ENCODE measurements at places on chromosomes 13 and 19. TPM values are rescaled to one million over a fixed set of nuclear protein-coding genes. Genes with fewer than 3 reads are reported as not detected.

Gene ASPDH
- not detected for polyA plus RNA-seq

Gene EIF3K
- polyA plus RNA-seq = 326 TPM

DNA sequence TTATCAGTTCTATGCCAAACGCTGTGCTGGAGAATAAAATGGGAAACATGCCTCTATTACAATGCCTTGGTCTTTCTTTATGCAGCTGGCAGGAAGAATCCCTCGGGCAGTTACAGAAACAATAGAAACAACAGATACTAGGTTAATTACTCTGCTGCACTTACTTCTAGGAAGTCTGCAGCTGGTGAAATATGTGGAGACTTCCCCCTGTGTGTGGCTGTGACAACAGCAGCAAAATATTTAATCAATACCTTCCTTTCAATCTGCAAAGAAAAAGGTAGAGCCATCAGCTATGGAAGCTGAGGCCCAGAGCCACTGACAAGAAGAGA lies 9.9 kb downstream of the STOML3 start:
- DNase-seq = no peak

- no peak for DNase-seq
These were observed 323.2 kb downstream of the OXGR1 start for GRCh38 chr13:96671073-96671472.

DNA sequence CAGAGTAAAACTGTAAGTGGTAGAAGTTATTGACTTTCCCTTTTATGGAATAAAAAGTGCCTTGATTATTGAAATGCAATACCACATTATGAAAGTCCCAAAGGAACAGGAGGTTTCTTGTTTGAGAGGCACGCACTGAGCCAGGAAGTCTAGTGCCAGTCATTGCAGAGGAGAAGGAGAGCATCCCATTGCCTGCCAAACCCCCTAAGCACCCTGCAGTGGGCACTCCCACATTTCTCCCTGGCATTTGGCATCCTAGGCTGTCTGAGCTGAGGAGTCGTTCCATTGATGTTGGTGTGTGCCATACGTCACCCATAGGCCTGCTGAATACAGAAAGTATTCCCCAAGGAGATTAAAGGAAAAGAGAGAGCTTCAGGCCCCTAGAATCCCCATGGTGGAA lies 85.7 kb upstream of the MBNL2 start:
- DNase-seq = no peak

Gene CATSPERD
- not detected for polyA plus RNA-seq

- DNase-seq = no peak
These were observed 29.9 kb downstream of the SHISA2 start for GRCh38 chr13:26021956-26022355.

- DNase-seq = no peak
These were observed 13.9 kb upstream of the MKNK2 start for GRCh38 chr19:2064788-2065524.

DNA sequence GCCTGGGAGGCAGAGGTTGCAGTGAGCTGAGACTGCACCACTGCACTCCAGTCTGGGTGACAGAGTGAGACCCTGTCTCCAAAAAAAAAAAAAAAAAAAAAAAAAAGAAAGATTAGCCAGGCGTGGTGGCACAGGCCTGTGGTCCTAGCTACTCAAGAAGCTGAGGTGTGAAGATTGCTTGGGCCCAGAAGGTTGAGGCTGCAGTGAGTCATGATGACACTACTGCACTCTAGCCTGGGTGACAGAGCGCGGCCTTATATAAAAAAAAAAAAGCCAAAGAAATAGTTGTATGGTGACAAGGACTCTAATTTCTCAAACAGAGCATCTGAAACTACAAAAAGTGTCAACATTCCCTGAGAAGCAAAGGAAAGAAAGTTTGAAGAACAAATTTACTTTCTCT lies 3.4 kb downstream of the PBX4 start:
- DNase-seq = no peak

Gene ZNF577
- polyA plus RNA-seq = 3.7 TPM

Gene DCLK1
- not detected for polyA plus RNA-seq

DNA sequence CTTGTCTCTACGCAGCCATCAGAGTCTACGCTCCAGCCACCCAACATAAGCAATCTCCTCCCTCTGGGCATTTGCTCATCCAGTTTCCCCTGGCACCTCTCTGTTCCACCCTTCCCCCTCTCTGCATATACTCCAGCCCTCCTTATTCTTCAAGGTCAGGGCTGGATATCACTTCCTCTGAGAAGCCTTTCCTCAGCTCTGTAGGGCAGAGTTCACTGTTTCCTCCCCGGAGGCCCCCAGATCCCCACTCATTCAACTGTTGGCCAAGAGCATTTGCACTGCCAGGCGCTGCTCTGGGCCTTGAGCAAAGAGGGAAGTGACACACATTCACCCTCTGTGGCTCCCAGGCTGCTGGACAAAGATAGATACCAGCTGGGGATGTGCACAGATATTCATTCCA lies 3.3 kb downstream of the FCGRT start:
- peak; percentile 91 for DNase-seq

- no peak for DNase-seq
These were observed 457.8 kb downstream of the PCDH20 start for GRCh38 chr13:60957816-60958215.

Gene CEACAM20
- not detected for polyA plus RNA-seq

Measured in CD14-positive monocyte (primary cell).